Stimulated activated CD4-positive, alpha-beta T cell treated with anti-CD3 and anti-CD28 coated beads, Interleukin-1b, Interleukin-23, amount 100 ng/mL, for 1 hour (primary cell): ENCODE measurements at places on chromosomes 7 and 10.

GRCh38 chr10:70678757-70679489, 6.6 kb downstream of the ADAMTS14 start:
- no peak for DNase-seq

GRCh38 chr7:158402471-158402870, 185.2 kb downstream of the PTPRN2 start:
- no peak for DNase-seq

- no peak for DNase-seq
Observed at GRCh38 chr10:98924526-98924925, 311.1 kb downstream of the HPSE2 start.

DNA sequence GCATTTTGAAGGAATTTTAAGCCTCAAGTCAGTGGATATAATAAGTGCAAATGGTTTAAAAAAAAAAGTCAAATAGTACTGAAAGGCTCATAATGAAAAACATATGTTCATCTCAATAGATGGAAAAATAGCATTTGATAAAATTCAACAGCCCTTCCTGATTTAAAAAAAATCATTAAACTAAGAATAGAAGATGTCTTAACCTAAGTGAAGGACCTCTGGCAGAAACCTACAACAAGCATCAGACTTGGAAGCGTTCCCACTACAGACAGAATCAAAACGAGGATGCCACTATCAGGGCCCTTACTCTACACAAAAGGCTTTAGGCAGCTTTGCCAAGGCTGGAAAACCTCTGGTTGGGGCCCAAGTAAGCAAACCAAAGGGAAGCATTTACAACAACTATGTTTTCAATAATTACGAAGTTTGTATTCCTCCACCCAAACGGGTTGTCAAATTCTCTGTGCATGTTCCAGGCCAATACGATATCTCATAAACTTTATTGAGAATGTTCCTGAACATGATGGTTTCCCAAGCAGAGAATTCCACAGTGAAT, 45.1 kb downstream of the CYTH3 start:
- no peak for DNase-seq

- DNase-seq, result no peak
Observed at GRCh38 chr7:6600093-6600492, 10.3 kb downstream of the INTS15 start.

GRCh38 chr10:3031490-3031889, 35.9 kb upstream of the PFKP start:
- no peak for DNase-seq

- no peak for DNase-seq
Observed at GRCh38 chr7:142303650-142304049, 45.8 kb upstream of the PRSS58 start.

DNA sequence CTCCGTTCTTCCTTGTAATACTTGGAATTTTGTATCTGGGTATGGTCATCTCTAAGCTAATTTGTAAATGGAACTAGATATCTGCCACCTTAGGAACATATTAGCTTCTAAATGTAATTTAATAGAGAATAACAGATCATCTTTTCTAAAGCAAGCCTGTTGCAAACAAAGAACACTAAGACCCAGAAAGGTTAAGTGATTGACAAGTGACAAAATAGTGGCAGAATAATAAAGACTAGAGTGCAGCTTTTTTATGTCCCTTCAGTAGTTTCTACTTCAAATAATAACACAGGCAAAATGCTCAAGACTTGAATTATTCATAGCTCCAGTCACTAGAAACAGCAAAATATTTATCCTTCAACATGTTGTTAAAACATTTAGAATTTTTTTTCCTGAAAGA, 91.7 kb downstream of the MET start:
- no peak for DNase-seq

- DNase-seq, result no peak
Observed at GRCh38 chr10:89494575-89494974, 40.8 kb downstream of the SLC16A12 start.

DNA sequence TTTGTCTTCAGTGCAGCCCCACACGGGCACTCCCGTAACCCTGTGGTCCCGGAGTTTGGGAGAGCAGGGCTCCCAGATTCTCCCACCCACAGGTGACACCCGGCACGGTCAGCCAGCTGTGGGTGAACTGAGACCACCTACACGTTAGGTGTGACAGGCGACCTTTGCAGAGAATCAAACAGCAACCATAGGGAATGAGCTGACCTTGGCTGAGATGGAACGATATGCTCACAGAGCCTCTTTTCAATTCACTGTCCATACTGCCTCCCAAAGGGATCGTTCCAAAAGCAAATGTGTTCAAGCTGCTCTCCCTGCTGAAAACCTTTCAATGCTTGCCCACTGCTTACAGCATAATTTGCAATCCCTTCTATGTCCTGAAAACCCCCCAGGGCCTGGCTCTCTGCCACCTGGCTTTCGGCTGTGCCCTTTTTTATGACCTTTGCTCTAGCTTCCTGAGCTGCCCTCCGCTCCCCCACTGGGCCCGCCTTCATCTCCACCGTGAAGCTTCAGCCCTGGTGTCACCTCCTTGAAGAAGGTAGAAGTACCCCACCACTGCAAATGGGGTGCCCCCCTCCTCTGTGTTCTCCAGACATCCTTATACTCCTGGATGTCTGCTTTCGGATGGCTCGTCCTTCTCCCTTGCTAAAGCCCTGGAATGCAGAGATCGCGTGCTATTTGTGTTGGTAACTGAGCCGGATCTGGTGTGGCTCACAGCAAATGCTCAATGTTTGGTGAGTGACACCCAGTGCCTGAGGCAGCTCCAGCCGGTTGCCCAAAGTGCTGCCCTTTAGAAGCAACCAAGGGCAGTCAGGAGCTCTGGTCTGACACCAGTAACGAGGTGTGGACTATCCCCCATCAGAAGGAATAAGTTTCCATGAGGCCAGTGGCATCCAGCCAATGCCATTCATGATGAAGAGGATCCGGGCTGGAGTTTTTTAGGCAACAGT, 90.4 kb downstream of the KIAA1549 start:
- no peak for DNase-seq

GRCh38 chr7:121029302-121029701, 40.8 kb downstream of the CPED1 start:
- DNase-seq, result no peak

DNA sequence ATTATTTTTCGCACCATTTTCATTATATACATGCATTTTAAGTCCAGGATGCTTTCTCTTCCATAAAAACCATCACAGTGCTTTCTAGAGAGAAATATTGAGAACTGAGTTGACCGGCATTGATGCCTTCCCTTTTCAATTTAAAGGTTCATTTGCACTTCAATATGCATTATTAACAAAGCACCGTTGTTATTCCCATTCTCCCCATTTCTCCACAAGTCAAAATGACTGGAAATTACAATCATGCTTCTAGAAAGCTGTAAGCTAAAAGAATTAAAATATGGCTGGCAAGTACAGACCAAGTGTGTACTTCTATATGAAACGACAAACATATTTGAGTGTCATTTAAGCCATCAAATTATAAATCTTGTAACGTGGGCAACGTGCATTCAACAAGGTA, 219.5 kb downstream of the FANK1 start:
- DNase-seq, result no peak

DNA sequence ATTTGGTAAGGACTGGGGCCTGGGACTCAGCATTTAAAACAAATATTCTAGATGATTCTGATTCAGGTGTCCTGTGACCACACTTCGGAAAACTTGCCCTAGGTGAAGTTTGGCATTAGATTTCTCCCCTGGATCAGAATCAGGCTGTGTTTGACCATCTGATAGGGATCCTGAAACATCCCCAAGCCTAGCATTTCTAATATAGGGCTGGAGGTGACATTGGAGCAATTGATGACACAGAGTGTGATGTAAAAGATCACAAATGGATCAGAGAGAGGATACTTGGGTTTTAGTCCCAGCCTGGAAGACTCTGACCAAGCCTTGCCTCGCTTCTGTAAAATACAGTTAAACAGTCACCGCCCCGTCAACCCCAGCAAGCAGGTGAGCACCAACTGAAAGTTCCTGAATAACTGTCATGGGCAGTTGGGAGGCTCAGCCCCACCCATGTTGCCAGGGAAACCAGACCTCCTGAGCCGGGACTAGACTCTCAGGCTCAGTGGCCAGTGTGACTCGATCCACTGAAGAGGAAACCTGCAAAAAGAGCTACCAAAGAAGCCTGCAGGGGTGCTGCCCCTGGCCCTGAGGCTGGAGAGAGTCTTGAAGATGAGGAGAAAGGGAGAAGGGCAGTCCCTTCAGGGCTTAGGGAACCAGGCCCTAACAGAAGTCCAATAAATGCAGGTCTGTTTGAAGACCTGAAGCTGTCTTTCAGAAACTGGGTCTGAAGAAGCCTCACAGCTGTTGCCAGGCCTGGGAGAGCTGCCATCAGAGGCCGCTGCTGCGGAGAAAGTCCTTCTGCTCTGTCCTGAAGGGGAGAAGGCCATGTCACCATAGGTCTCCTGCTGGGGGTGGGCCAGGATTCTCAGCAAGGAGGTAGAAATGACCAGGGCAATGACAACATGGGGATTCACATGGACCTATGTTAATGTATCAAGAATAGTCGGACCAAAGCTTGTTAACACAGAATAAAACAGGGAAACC, 126.1 kb upstream of the KCNMA1 start:
- no peak for DNase-seq

GRCh38 chr10:44380829-44381600, 3.9 kb downstream of the CXCL12 start:
- no peak for DNase-seq
